ENCODE measurements at places on chromosomes 11 and 22.

DNA sequence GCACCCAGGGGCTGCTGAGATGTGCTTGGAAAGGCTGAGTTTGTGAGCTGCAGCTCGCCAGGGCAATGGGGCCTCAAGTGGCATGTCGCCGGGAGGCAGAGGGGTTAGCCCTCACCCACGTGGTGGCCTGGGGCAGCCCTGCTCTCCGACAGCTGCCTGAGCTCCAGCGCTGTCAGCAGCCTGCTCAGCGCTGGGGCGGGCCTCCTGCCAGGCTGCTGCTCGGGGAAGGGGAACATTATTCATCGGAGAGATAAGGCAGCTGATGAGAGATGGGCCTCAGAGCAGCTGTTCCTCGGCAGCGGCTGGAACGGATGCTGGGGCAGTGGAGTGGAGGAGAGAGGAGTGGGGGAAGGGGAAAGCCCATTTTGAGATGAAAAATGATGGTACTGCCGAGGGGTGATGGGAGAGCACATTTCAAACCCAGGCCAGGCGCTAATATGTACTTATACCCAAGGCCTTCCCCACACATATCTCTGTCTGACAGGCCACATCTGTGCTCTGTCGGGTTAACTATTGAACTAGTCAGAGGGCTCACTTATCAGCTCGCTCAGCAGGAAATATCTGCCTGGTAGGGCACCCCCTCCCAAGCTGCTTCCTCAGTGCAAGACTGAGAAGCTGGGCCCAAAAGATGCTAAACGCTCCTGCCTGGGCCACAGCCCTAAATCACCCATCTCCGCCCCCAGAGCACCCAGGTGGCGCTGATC is 79.5 kb downstream of the TIMP3 start:
- no peak for DNase-seq

- no peak for DNase-seq
Measured at GRCh38 chr22:37661160-37661924, 2.8 kb downstream of the PDXP start.

DNA sequence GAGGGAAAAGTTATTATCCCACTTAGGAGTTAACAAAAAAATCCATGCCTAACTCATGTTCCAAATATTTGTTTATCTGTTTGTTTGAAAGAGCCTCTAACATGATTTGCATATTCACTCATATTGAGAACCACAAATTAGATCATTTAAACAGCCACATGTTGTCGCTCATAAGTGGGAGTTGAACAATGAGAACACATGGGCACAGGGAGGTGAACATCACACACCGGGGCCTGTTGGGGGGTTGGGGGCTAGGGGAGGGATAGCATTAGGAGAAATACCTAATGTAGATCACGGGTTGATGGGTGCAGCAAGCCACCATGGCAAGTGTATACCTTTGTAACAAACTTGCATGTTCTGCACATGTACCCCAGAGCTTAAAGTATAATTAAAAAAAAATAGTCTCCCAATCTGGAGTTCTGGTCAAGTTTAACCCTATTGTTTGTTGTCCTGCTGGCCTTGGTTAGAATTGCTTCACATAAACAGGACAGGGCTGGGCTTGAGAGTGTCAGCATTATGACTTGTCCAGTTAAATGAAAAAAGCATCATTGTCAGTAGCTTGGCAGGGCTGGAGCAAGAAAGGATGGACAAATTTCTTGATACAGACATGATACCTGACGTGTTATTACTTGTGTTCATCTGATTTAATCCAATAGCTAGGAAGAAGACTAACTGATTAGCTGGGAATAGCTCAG is 57.8 kb upstream of the PSMA1 start:
- DNase-seq: no peak

- no peak for DNase-seq
Measured at GRCh38 chr11:67507242-67507863, 609 bp downstream of the CDK2AP2 start.
